RKO (cell line): ENCODE measurements at places on chromosomes 11 and 22.

DNA sequence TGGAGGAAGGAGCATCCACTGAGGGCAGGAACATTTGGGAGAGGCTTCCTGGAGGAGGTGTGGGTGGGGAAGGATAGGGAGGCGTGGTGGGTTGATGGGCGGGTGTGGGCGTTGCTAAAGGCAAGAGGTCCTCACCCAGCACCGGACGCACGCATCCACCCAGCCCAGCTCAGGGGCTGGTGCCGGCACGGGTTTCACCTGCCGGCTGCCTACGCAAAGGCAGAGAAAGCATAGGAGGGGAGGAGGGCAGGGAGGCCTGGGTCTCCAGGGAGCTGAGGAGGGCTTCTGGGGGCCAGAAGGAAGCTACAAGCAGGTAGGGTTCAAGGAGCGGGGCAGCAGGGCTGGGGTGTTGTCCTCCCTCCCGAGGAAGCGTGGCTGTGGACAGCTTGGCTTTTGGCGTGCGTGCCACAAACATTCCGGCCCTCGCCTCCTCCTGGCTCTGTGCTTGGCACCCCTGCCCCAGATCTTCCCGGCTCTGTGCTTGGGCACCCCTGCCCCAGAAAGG, 7.8 kb downstream of the SSH3 start:
- no peak for DNase-seq

- no peak for DNase-seq
Observed at GRCh38 chr22:45738206-45738605, 66.6 kb downstream of the ATXN10 start.

DNA sequence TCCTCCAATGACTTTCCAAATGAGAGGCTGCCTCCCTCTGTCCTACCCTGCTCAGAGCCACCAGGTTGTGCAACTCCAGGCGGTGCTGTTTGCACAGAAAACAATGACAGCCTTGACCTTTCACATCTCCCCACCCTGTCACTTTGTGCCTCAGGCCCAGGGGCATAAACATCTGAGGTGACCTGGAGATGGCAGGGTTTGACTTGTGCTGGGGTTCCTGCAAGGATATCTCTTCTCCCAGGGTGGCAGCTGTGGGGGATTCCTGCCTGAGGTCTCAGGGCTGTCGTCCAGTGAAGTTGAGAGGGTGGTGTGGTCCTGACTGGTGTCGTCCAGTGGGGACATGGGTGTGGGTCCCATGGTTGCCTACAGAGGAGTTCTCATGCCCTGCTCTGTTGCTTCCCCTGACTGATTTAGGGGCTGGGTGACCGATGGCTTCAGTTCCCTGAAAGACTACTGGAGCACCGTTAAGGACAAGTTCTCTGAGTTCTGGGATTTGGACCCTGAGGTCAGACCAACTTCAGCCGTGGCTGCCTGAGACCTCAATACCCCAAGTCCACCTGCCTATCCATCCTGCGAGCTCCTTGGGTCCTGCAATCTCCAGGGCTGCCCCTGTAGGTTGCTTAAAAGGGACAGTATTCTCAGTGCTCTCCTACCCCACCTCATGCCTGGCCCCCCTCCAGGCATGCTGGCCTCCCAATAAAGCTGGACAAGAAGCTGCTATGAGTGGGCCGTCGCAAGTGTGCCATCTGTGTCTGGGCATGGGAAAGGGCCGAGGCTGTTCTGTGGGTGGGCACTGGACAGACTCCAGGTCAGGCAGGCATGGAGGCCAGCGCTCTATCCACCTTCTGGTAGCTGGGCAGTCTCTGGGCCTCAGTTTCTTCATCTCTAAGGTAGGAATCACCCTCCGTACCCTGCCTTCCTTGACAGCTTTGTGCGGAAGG, 2.9 kb downstream of the APOC3 start:
- DNase-seq: no peak

DNA sequence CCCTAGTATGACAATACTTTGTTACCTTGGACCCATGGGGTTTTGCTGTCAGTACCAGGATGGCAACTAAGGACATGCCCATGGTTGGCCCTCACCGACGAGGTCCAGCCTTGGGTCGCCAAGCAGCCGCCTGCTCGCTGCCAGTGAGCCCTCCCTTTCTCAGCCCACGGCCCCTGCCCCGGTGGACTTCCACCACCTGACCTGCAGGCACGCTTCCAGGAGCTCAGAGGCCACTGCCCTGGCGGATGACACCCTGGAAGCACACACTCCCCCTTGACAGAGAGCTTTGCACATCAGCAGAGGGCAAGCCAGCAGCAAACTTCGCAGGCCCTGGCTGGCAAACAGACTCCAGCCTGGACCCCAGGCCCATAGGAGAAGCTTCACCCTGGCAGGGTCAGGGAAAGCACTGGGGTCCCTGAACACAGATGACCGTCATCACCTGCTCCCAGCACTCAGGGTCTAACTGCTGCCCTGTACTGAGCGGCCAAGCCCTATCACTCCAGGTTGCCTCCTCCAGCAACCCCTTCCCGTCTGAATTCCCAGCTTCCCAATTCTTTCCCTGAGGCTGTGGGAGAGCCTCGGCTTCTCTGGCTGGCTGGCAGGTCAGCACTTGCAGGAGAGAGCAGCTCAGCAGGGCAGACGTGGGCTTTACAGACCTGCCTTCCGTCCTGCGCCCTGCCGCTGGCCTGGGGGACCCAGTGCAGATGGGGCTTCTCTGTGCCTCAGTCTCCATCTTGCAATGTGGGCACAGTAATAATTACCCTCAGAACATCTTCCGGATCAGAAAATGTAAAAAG, 2.7 kb upstream of the PPARA start:
- DNase-seq: no peak

GRCh38 chr22:31354515-31354914, 8.4 kb upstream of the PATZ1 start:
- DNase-seq: peak; percentile 36

- no peak for DNase-seq
Observed at GRCh38 chr22:49191506-49191980, 636.1 kb downstream of the BRD1 start.

GRCh38 chr11:1437500-1437899, 47.8 kb downstream of the BRSK2 start:
- DNase-seq: no peak

- DNase-seq: peak; percentile 51
Observed at GRCh38 chr11:1548221-1549070, 23.6 kb downstream of the DUSP8 start.

- peak; percentile 77 for DNase-seq
Observed at GRCh38 chr11:57568330-57568766, 876 bp upstream of the UBE2L6 start.
